ENCODE measurements at places on chromosomes 6 and 20.

DNA sequence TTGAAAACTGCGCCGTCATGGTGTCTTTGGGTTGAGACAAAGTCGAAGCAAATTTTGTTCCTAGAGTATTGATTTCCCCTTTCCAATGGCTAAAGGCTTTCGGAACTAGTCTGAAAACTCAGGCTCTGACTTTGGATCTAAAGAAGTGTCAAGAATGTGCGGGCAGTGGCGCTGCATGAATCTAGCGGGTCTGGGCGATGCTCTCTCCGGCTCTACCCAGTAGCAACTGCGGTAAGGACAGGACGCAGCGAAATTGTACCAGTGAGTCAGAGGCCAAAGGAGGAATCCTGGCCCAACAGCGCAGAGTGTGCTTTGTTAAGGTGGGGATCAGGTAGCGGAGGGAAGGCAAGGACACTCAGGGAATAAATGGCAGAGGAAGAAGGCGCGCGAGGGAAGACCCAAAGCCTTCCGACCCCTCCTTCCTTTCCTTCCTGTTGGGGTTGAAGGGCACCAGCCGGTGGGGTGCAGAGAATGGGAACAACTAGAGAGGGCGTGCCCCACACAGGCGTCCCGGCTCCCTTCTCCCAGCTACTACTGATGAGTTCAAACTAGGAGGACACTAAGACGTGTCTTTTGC, 32.1 kb downstream of the HLA-F start:
- no peak for DNase-seq

DNA sequence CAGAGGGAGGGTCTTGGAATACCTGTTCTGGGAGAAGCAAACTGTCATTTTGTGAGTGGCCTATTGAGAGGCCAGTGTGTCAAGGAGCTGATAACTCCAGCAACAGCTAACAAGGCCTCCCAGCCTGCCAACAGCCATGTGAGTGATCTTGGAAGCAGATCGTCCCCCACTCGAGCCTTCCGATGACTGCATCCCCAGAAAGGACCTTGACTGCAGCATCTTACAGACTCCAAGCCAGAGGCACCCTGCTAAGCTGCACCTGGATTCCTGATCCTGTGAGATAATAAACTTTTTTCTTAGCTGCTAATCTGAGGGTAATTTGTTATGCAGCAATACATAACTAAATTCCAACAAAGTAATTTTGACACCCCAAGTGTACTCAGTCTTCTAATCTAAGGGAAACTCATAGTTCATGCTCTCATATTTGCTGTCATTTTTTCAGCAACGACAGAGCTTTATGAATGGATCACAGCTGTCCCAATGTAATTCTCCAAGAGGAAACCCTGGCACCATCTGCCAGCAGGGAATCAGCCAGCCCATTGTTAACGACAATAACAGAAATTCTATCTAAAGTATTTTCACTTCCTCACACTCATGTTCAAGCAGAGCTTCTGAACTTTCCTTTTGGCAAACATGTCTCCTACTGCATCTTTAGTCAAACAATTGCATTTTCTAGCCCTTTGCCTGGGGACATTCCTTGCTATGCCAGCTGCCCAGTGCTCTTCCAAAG, 470.2 kb upstream of the BTBD3 start:
- DNase-seq = no peak

- no peak for DNase-seq
Observed at GRCh38 chr6:5025911-5026819, 22.3 kb upstream of the RPP40 start.

DNA sequence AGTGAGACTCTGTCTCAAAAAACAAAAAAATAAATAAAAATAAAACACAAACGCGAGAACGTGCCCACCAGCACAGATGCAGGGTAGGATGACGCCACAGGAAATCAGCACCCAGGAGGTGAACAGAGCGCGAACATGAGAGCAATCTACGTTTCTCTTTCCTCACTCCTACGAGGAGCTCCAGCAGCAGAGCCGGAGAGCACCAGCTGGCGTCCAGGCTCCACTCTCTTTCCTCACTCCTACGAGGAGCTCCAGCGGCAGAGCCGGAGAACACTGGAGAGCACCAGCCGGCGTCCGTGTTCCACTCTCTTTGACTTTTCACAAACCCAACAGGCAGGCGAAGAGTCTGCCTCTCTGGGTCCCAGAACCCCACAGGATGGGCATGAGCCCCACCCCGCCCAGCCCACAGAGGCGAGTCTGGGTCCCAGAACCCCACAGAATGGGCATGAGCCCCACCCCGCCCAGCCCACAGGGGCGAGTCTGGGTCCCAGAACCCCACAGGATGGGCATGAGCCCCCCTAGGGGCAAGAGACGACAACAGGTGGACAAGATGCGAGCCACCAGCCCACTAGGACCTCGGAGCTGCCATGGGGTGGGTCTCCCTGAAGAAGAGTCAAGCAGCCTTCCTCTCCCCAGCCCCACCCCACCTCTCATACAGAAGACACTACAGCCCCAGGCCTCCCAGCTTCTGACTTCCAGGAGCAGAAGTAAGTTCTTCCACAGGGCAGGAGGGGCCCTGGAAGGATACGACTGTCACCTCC, 20.2 kb downstream of the ZBTB46 start:
- no peak for DNase-seq

DNA sequence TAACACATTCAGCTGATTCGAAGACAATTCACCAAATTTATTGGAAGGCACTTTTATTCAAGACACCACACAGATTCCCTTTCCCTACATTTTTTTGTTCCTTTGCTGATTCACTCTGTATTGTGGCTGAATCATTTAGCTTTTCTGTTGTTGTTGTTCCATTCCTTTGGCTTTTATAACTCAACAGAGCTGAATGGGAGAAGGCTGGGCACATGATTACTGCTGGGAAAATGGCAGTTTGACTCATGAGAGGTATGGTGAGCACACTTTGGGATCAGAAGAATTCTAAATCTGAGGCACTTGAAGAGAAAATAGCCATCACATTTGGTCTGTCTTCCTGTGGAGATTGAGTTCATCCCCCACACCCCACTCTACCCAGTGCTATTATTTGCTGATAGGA, 15.7 kb upstream of the SAYSD1 start:
- DNase-seq = no peak

- DNase-seq = no peak
Observed at GRCh38 chr6:39945626-39946025, 11.4 kb upstream of the MOCS1 start.

GRCh38 chr6:166769648-166770047, 142.6 kb upstream of the RPS6KA2 start:
- no peak for DNase-seq

DNA sequence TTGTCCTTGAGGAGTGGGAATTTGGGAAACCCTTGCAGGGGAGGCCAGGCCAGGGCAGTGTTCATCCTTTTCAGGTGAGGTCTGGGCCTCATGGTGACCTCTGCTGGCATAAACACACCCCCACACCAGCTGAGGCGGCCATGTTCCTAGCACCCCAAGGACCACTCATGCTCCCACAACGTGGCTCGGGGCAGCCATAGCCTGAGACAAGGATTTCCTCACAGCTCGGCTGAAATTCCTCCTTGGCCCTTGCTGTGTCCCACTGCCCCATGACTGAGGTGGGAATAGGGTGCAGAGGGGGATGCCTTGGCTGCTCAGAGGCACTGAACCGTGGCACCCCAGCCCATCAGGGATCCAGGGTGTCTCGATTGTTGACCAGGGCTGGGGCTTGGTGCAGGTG, 27.3 kb upstream of the SPDEF start:
- DNase-seq = no peak

- DNase-seq = peak; percentile 21
Observed at GRCh38 chr6:158648682-158649131, 1.1 kb upstream of the SYTL3 start.

DNA sequence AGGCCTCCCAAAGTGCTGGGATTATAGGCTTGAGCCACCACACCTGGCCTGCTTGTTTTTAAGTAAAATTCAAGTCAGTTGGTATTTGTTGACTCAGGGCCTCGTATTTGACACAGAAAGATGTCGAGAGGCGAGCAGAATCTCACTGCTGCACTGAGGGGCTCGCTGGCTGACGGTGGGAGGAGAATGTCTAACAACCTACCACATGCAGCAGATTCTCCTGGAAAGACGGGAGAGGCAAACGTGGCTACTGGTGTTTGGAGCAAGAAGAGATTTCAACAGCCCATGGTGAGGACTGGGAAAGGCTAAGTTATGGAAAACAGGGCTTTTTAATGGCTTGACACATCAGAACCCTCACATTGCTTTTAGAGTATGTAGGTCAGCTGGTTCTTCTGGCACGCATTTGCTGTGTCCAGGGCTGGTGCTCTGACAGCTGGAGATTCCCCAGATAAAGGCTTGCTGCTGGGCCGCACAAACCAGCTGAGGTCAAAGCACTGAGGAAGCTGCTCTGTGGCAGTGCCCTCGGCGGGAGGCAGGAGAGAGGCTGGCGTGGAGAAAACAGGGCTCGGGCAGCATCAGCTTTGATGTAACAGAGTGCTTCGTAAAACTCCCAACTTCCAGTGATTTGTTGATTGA, 84.2 kb upstream of the FRMD1 start:
- DNase-seq = no peak

DNA sequence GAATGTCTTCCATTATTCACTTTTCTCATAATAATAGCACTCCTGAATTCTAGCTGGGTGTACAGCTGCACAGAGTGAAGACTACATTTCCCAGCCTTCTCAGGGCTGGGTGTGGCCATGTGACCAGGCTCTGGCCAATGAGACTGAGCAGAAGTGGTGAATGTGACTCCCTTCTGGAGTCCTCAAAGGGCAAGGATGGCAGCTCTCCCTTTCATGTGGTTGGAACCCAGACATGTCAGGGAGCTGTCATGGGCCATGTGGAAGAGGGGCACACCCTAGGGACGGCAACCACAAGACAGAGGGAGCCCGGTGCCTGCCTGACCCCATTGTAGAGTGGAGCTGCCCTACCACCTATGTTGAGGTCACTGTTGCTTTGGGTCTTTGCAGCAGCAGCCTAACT, 312.8 kb upstream of the SULF2 start:
- DNase-seq = no peak

DNA sequence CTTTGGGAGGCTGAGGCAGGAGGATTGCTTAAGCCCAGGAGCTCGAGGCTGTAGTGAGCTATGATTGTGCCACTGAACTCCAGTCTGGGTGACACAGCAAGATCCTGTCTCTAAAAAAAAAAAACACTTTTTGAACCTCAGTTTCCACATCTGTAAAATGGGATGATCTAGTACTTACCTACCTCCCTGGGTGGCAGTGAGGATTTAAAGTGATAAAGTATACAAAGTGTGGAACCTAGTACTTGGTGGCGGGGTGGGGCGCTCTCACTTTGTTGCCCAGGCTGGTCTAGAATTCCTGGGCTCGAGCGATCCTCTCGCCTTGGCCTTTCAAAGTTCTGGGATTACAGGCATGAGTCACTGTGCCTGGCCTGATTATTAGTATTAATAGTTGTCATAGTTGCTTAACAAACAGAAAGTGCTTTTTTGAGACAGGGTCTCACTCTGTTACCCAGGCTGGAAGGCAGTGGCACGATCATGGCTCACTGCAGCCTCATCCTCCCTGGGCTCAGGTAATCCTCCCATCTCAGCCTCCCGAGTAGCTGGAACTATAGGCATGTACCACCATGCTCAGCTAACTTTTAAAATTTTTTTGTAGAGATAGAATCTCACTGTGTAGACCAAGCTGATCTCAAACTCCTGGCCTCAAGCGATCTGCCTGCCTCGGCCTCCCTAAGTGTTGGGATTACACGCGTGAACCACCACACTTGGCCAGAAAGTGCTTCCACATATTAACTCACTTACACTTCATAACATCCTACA, 7.0 kb upstream of the PLTP start:
- DNase-seq = no peak

GRCh38 chr6:92339936-92340640, 1079.3 kb downstream of the EPHA7 start:
- DNase-seq = no peak

DNA sequence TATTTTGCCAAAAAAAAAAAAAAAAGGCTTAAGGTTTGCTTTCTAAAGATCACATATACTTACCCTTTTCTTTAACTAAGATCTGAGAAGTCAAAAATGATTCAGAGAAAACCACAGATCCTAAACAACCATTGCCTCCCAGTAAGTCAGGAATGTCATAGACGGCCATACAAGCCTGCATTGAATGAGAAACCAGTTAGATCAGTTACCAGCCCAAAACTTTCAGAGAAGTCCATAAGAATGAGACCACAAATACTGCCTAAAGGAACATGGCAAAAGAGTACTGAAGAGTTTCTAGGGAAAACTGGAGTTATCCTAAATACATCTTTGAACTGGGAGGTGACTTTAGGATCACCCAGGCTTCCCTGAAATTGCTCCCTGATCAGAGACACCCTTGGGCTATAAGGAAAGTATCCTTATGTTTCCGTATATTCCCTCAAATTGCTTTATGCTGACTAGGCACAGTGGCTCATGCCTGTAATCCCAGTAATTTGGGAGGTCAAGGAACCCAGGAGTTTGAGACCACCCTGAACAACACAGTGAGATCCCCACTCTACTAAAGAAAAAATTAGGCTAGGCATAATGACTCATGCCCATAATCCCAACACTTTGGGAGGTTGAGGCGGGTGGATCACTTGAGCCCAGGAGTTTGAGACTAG, 79.4 kb upstream of the SLC4A11 start:
- no peak for DNase-seq

DNA sequence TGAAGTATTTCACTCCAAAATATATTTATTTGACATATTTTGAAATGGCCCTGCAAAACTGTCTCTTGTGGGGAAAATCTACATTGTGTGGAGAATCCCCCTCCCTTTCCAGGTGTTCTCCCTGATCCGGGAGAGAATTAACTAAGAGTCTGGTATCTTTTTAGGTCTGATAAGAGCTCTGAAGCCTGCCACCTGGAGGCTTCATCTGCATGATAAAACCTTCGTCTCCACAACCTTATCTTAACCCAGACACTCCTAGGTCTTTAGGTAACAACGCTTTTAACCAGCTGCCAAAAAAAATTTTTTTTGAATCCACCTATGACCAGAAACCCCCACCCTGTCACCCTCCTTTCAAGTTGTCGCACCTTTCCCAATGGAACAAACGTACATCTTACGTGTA, 43.0 kb downstream of the FAM184A start:
- no peak for DNase-seq

DNA sequence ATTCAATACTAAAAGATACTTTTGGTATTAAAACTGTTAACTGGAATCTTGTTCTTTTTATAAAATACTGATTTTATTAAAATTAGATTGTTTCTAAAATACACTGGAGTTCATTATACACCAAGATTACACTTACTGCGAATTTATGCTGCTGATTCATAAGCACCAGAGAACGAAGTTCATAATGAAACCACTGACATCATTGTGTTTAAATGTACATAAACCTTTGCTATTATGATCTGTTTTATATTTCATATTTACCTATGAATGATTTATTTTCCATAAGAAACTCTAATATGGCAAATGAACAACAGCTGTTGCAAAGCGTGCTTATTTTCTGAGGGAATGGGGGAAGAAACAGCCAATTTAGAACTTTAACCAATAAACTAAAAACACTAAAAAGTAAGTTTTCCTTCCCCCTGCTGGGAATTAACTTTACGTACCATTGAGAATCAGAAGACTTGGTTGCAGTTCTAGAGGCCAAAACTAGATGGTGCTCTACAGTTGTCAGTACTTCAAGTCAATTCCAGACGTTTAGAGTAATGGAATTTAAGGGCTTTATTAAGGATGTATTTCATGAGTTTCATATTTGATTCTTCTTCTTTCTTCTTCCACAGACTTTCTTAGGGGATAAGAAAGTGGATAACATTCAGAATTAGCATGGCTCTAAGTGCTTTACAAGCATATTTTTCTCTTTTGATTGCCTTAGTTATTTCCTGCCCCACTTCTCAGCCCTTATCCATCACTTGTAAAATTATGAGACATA, 30.8 kb upstream of the COL19A1 start:
- DNase-seq = no peak

GRCh38 chr6:154509421-154510143, 903 bp downstream of the CNKSR3 start:
- DNase-seq = peak; percentile 70

- DNase-seq = peak; percentile 33
Observed at GRCh38 chr6:121849477-121849876, 414.0 kb downstream of the GJA1 start.

All from MG63 (cell line).